Activated CD8-positive, alpha-beta memory T cell treated with anti-CD3 and anti-CD28 coated beads, Interleukin-2, amount 10 ng/mL, durations not matched to agents 7 days and 5 days (primary cell): ENCODE measurements at places on chromosomes 2 and 18.

DNA sequence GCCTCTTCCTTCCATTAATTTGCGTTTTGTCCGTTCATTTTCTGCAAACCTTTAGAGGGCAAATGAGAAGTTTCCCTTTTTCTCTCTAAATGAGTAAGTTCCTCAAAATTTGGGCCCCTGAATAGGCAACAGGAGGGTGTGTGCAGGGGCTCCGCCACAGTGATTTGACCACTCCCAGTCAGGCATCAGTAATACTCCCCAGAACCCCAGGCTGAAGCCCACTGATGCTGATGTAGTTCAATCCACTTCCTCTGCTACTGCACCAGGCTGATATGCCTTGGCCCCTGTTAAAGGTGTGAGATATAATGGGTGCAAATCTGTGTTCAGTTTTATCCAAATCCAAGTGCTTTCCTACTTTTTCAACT lies 1150.0 kb downstream of the RPIA start:
- DNase-seq, result no peak

DNA sequence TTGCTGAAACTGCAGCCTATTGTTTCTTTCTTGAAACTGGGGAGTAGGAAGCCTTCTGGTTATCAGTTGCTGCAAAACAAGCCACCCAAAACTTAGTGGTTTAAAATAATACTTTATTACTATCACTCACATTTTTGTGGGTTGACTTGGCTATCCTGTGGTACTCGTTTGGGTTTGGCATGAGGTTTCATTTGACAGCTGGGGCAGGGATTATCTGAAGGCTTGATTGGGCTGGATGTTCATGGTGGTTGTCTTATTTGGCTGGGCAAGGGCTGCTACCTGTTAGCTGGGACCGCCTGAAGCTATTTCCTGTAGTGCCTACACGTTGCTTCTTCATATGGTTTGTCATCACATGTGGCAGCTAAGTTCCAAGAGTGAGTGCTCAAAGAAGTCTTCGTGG lies 122.3 kb downstream of the PLCL1 start:
- no peak for DNase-seq

DNA sequence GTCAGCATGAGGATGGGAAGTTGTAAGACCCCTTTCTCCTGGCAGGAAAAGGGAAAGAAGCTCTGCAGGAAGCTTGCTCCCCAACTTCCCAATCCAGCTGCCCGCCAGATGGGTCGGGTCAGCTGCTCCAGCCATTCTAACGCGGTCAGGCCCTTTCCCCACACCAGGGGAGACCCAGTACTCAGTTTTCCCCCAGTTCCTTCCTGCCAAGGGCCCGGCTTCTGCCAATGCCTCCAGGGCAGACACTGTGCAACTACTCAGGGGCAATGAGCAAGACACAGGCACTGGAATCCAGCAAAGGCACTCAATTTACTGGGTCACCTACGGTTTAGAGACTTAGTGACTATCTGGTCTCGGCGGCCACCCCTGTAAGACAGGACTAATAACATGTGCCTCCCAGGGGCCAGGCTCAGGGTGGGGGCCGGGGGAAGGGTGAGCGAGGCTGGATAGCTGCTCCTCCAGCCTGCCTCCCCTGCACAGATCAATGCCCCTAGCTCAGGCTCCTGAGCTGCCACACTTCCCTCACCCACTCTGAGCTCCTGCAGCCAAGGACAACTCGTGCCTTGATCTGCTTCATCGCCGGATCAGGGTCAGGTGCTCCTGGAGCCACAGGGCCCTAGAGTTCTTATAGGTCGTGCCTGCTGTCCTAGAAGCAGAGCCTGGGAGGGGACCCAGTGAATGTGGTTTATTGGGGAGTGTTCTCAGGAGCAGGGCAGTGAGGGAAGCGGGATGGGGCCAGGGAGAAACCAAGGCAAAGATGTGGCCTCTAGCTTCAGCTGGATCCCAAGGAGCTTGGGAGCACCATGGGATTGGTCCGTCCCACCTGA lies 171.1 kb downstream of the ZFP36L2 start:
- no peak for DNase-seq

- DNase-seq, result no peak
Observed at GRCh38 chr18:45275367-45276113, 339.7 kb upstream of the SLC14A2 start.

GRCh38 chr18:52670896-52671295 lies 330.9 kb downstream of the DCC start:
- DNase-seq, result no peak

DNA sequence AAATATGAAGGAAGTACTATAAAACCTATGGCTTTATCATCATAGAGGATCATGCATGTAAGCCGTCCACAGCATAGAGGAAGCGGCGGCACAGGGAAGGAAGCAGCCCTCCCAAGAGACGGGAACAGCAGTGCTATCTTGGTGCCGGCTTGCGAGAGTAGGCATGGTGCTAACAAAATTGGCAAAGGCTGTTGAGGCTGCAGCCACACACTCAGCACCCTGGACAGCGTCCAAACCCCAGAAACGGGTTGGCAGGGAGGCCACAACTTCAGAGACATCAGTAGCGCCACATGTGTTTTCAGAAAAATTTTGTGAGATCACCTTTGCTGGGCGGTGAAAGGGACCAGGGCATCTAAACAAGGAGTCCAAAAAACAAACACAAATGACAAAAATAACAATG lies 37.7 kb downstream of the NETO1 start:
- DNase-seq, result no peak

DNA sequence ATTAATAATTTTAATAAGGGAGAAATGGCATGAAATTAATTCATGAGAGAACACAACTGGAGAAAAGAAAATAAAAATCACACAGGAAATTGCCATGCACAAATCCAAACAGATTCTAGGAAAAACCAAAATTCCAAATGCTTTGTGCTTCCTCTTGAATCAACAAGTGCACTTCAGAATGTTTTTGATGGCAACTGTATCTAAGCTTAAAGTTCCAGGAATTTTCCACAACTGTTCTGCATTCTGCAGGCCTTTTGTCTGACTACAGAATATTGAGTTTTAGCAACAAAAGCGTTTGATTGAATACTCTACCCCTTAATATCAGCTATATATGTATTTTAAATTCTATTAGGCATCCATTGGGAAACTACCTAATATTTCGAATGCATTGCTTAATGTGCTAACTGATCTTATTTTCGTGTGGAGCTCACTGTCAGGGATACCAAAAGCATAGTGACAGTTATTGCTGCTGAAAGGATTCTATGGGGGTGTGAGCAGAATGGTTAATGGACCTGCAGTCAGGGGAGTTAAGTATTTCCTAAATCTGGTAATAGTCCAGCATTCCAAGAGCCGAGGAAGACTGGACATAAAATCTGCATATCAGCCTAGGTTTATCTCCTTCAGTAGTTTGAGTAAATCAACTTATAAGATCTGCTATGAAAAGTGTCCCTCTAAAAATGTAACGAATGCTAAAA lies 482.7 kb upstream of the POU3F3 start:
- DNase-seq, result no peak

DNA sequence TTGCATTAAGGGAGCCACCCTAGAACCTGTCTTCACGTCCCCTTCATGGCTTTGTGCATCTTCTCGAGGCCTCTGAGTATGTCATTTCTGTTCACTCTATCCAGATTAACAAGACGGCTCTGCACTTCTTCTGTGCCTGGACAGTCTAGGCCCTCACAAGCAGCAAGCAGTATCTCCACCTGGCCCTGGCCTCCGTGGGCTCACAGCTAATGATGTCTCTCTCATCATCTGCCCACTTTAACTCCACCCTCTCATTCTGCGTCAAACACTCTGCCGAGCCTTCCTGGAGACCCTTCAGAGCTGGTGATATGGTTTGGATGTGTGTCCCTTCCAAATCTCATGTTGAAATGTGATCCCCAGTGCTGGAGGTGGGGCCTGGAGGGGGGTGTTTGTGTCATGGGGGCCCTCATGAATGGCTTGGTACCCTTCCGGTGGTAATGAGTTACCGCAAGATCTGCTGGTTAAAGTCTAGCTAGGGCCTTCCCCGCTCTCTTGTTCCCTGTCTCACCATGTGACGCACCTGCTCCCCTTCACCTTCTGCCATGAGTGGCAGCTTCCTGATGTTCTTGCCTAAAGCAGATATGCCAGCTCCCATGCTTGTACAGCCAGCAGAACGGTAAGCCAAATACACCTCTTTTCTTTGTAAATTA lies 132.5 kb upstream of the ID2 start:
- no peak for DNase-seq

DNA sequence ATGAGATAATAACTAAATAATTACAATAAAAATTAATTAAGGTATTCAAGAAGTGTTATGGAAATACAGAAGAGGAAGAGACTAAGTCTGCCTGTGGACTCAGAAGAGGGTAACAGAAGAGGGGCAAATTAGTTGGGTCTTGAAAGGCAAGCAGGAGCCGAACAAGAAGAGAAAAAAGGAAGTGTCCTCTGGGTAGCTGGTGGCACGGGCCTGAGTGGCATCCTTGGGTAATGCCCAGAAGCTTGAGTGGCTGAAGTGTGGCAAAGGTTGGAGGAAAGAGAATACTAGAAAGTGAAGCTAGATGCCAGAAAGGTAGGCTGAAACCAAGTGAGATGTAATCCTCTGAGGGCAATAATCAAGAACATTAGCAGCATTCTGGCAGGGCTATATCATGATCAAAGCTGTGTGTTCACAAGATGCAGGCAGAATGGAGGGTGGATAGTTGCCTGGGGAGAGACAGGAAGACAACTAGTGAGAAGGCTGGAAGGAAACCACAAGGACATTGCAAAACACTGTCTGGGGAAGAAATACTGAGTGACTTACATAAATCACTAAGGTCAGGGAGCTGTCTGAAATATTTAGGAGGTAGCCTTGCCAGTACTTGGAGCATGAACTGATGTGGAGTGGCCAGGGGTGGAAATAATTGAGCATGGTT lies 16.2 kb downstream of the DOCK10 start:
- no peak for DNase-seq

DNA sequence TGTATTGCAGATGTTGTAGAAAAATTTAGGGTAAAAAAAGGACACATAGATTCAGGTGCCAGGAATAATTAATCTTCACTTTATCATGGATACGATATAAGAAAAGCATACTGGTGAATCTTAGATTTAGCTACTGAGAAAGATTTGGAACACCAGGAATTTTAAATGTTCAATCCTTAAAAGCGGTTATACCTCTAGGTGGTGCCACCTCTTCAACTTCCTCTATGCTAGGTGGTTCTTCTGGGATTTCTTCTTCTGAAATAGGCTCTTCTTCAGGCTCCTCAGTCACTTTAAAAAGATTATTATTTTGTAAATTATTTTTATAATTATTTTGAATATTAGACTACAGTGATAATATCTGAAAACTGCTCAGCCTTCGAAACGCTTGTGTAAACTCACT lies 133.1 kb downstream of the TTN start:
- DNase-seq, result no peak

GRCh38 chr2:153519257-153519875 lies 40.8 kb upstream of the RPRM start:
- peak; percentile 55 for DNase-seq

DNA sequence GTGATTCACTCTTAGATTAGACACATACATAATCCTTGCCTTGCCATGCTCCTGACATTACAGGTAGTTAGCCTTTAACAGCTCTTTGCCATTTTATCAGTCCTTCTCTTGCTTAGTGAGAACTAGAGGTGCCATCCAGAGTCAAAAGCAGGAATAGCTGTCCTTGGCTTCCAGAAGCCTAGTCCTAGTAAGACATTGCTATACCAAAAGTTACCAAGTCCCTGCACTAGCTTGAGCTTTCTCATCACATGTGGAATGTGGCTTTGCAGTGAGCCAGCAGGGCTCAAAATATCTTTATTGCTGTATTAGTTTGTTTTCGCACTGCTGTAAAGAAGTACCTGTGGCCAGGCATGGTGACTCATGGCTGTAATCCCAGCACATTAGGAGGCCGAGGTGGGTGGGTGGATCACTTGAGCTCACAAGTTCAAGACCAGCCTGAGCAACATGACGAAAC lies 104.7 kb upstream of the NOSTRIN start:
- no peak for DNase-seq

DNA sequence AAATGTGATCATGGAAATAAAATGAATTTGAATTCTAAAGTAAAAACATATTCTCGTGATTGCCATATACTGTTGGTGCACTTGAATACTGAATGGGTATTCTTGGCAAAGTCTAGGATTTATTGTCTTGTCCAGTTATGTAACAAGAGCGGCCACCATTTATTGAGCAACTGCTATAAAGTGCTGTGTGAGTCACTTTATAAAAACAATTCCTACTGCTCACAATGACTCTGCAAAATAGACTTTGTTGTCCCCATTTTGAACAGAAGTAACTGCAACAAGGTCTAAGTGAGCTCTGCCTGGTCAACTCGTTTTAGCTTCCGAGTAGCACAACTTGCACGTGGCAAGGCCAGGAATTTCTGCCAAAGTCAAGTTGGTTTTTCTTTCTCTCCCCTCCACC lies 995.6 kb upstream of the FANCL start:
- no peak for DNase-seq

DNA sequence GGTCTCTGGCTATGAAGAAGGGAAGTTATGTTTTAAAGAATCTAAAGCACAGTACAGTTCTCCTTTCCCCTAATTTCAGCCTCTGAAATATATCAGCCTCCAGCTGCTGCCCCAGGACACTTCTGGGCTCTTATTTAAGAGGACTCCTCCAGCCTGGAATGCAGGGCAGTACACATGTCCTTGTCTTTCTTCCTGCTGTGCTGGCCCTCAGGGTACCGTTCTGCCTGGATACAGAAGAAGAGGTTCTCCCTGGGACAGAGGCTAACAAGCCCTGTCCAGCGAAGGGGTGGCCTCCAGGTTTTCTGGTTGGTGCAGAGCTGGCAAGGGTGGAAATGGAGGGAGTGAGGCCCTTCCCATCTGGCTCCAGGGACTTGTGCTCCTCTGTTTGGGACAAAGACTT lies 22.1 kb downstream of the MLPH start:
- no peak for DNase-seq

DNA sequence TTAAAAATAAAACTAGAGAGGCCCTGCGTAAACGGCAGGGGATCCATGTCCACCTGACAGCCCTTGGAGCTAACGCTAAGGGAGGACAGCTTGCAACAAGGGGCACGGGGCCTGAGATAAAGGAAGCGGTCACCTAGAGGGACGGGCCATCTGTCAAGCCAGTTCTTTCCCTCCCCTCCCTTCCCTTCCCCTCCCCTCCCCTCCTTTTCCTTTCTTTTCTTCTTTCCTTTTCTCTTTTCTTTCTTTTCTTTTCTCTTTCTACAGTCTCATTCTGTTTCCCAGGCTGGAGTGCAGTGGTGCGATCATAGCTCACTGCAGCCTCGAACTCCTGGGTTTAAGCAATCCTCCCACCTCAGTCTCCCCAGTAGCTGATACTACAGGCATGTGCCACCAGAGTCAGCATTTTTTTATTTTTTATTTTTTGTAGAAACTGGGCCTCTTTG lies 34.5 kb upstream of the CTAGE1 start:
- DNase-seq, result no peak

DNA sequence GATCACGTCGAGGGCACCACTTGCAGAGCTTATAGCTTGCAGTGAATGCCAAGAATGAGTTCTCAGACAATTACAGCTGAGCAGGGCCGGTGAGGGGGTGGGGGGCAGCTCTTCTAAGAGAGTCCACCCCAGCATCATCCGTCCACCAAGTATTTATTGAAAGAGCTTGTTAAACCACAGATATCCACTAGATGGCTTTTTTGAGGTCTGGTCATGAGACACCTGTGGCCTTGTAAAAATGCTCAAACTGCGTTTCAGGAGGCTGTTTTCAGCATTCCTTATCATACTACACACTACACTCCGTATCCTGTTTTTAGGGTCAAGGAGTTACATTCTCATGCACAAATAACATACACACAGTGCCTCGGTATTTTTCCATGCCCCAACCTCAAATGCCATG lies 51.5 kb downstream of the DNAJC10 start:
- no peak for DNase-seq
